MCF 10A (cell line): ENCODE measurements at places on chromosomes 4 and X.

- no peak for DNase-seq
Observed at GRCh38 chr4:41384992-41385391, 128.3 kb downstream of the UCHL1 start.

DNA sequence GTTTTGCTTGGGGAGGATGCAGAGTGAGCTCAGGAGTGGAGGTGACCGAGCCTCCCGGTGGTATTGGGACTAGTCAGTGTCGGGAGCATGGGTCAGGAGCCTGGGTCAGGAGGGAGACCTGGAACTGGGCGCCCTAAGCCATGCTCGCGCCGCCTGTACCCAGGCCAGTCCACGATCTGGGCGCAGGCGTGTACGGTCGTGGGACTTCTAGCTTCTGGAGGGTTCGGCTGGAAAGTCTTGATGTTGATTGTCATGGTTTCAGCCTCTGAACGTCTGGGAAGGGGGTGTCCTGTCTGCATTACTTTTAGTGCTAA lies 244 bp downstream of the EIF2S3 start:
- no peak for DNase-seq

DNA sequence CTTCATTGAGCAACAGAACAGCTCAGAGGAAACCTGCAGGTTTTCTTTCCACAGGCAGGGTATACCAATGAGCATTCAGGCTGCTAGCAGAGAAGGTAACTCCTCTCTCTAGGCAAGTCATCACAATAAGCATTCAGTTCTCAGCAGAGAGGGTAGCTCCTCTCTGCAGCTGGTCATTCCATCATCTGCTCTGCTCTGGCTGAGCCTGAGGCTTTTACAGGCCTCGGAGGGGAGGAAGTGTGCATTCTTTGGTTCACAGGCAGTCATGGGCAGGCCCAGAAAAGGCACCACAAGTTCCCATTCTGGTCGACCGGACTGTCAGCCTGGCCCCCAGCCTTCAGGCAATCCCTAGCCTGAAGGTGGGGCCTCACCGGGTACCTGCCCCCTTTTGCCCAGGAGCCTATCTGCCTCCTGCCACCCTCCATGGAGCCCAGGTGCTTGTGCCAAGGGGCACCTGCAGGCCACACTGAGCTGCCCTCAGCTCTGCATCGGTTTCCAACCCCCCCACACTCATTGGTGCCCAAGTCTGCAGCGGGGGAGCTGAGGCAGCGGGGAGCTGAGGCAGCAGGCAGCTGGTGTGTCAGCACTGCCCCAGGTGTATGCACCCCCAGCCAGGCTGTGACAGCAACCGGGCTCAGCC lies 83.1 kb downstream of the PRDM5 start:
- DNase-seq: no peak

DNA sequence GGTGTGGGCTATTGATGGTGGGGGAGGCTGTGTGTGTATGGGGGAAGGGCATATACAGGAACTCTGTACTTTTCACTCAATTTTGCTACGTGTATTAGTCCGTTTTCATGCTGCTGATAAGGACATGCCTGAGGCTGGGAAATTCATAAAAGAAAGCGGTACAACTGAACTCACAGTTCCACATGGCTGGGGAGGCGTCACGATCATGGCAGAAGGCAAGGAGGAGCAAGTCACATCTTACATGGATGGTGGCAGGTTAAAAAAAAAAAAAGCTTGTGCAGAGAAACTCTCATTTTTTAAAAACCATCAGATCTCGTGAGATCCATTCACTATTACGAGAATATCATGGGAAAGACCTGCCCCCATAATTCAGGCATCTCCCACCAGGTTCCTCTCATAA lies 152.3 kb downstream of the NEK1 start:
- DNase-seq: no peak

GRCh38 chrX:17758382-17758781 lies 21.1 kb downstream of the SCML1 start:
- no peak for DNase-seq
